Omental fat pad (tissue), 4 donors: ENCODE measurements at places on chromosomes 7 and 10.
A peak's percentile ranks its signal among the peaks of the same experiment; 100 is the strongest.

GRCh38 chr7:134120405-134120804, 6.7 kb upstream of the LRGUK start:
- DNase-seq: no peak

GRCh38 chr7:54788664-54789063, 29.7 kb upstream of the SEC61G start:
- no peak for DNase-seq

GRCh38 chr7:40680657-40681056, 545.9 kb downstream of the SUGCT start:
- no peak for DNase-seq

- DNase-seq: no peak
Observed at GRCh38 chr10:125538947-125539731, 143.8 kb downstream of the TEX36 start.

GRCh38 chr10:63114031-63114814, 18.9 kb upstream of the NRBF2 start:
- peak; percentile 57 for DNase-seq

DNA sequence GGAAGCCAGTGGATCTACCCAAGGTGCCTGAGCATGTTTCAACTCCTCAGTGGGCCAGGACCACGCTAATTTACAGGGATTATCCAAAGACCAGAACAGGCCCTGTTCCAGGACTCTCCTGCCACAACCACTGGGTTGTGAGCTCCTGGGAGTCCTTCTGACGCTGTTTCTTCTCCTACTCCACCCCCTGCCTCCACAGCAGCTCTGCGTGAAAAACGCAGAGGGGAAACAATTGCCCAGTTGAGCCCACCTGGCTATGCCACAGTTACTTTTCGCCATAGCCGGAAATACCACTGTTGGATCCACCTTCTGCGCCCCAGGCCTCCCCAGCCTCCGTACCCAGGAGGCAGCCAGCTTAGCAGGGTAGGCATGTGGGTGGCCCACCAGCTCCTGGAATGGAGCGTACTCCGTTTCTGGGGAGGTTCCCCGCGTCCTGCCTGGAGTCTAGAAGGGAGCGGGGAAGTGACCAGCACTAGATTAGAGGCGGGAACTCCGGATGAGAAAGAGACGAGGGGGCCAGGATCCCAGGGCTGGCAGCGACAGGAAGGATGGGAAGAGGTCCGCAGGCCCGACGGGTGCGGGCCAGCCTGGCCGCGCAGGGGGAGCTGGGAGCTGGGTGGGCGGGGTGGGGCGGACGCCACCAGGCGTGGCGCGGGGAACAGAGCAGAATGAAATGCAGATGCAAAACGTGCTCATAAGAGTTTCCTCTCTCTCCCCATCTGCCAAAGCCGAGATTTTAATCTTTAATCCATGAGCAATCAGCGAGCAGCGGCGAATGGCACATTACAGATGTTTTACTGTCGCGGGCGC, 32.1 kb upstream of the PAX2 start:
- DNase-seq: no peak

DNA sequence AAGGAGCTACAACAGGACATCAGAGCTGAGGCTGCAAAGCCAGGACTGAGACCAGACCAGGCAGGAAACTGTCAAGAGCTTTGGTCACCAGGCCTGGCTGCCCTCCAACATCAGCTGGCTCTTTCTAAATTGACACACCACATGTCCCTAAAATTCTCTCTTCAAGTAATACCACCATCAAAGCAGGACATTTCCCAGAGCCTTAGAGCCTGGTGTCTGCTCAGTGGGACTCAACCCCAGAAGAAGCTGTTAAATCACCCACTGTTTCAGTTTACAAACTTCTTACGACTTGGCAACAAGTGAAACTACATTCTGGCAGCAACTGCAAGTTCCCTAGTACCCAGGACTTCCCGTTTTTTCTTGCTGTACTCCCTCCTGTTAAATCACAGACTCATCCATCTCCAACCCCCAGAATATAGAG, 3.8 kb upstream of the IL6 start:
- no peak for DNase-seq

- no peak for DNase-seq
Observed at GRCh38 chr7:30764030-30764975, 6.9 kb upstream of the MINDY4 start.

- DNase-seq: no peak
Observed at GRCh38 chr10:94266091-94266490, 96.6 kb downstream of the NOC3L start.

- DNase-seq: no peak
Observed at GRCh38 chr10:6841761-6842160, 261.7 kb upstream of the PRKCQ start.
